ENCODE measurements at places on chromosomes 1 and 21.
A peak's percentile ranks its signal among the peaks of the same experiment; 100 is the strongest.

- peak; percentile 20 for DNase-seq
These were observed 110.4 kb downstream of the SYT2 start for GRCh38 chr1:202599669-202600431.

- peak; percentile 90 for DNase-seq
These were observed 34.8 kb downstream of the KCNQ4 start for GRCh38 chr1:40818264-40818961.

DNA sequence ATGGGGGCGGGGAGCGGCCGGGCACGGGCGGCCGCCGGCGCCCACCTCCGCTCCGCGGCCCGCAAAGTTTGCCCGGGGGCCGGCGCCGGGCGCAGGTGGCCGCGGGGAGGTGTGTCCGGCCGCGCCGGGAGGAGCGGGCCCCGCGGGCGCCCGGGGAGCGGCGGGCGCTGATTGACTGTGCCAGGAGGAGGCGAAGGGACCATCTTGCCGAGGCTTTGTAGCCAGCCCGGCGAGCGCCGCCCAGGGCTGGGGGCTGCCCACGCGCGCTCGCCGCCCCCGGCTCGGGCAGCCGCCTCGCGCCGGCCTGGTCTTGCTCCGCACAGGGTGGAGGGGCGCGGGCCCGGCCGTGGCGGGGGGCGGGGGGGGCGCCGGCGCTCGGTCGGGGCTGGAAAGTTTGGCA, 432 bp downstream of the EPHB2 start:
- DNase-seq = no peak

DNA sequence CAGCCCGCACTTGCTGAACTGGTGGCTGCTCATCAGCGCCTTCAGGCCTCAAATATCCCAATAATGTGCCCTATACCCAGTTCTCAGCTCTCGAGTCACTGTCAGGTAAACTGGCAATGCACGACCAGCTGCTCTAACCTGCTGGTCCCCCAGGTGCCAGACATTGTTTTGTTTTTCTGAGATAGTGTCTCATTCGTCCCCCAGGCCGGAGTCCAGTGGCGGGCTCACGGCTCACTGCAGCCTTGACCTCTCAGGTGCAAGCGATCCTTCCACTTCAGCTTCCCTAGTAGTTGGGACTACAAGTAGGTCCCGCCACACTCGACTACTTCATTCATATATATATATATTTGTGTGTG, 1.0 kb upstream of the NADK start:
- no peak for DNase-seq

GRCh38 chr21:45111703-45112102, 37.3 kb downstream of the ADARB1 start:
- DNase-seq = no peak

- DNase-seq = no peak
These were observed 45.9 kb downstream of the BARHL2 start for GRCh38 chr1:90671251-90671650.

DNA sequence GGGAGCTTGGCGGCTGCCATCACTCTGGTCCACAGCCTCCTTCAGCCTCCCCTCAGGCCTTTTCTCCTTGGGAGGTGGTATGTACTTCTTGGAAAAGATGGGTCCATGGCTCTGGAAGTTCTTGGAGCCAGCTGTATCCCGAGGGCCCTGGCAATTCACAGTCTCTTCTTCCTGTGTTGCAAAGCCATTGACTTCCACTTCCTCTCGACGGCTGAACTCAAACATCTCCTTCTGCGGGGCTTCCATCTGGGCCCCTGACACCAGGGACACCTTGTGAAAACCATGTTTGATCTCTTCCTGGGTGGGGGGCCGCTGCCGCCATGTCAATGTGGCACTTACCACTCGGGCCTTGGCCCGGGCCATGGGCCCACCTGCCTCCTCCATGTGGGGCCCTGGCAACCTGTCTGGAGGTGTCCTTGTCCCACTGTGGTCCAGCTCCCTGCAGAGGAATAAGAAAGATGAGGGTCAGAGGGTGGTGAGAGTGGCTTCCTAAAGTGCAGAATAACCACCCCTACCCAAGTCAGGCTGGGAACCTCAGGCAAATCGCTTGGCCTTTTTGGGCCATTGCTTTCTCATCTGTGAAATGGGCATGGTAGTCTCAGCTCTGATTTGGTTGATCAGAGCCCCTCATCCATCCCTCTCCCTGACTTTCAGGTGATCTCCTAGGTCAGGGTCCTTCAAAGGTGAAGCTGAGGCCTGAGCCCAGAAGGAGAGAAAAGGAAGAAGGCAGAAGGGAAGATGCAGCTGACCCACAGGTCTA, 7.5 kb downstream of the CRYBG2 start:
- no peak for DNase-seq

DNA sequence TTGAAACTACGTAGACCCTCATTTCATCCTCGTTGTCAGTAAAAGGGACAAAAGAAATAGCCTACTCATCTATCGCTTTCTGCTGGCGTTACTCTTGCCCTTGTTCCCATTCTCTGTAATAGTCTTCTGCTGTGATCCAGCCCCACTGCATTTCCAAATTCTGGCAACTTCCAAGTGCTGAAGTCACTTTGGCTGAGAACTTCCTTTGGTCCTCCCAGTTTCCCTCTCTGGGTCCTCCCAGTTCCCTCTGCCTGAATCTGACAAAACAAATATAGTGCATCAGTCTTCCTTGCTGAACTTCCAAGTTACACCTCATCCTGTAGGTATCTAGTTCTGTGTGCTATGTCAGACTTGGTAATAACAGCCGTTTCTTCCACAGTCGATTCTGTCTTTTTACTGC, 47.0 kb upstream of the PLA2G4A start:
- no peak for DNase-seq

DNA sequence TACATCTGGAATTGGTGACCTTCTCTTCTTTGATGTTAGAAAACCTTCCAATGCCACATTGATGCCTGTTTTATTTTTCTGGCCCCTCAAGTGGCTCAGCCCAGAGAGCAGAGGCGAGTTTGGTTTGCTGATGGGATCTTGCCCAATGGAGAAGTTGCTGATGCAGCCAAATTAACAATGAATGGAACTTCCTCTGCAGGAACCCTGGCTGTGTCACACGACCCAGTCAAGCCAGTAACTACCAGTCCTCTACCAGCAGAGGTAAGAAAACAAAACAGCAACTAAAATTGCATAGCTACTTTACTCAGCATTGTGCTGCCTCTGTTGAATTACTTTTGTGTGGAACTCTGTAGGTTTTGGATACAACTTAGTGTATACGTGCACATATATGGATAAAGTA, 97.6 kb downstream of the CC2D1B start:
- no peak for DNase-seq

GRCh38 chr1:217369271-217369981, 261.5 kb downstream of the GPATCH2 start:
- DNase-seq = no peak

DNA sequence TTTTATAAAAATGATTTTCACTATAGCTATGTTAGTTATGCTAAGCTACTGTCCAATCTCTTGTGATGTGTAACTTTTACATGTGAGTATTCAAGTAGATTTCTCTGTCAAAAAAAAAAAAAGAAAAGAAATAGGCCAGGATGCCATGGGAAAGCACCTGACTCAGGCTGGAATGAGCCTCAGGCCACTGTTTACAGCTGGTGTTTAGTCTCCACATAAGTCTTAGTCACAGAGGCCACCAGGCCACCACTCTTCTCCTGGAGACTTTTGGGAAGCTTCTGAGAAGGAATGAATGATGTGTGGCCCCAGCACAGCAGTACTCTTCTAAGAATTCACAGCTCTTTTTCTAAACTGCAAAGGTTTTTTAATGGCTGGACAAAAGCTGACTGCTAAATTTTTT, 48.9 kb downstream of the CHML start:
- DNase-seq = no peak

GRCh38 chr1:200556002-200556401, 64.5 kb downstream of the KIF14 start:
- DNase-seq = no peak

DNA sequence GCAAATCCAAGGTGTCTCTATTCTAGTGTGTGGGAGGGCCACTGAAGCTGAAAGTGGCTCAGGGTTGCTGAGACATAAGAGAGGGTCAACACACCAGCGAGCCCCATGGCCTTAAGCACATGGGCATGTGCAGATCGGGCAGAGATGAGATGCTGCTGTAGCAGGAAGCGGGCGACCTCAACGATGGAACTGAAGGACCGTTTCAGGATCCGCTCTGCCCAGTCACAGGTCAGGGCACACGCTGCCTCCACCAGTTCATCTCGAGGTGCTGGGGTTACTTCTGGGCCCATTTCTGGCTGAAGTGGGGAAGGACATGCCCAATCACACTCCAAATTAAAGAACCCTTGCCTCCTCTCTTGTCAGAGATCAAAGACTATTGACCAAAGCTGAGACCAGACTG, 3.5 kb downstream of the RFX5 start:
- no peak for DNase-seq

- DNase-seq = no peak
These were observed 16.2 kb downstream of the LAPTM5 start for GRCh38 chr1:30741239-30741894.

- DNase-seq = no peak
These were observed 38.6 kb downstream of the BRINP2 start for GRCh38 chr1:177209357-177209756.

GRCh38 chr1:152225678-152226077, 1.7 kb upstream of the HRNR start:
- DNase-seq = no peak

GRCh38 chr21:45788198-45788597, 144.7 kb downstream of the PCBP3 start:
- no peak for DNase-seq

- DNase-seq = no peak
These were observed 14.4 kb downstream of the HLX start for GRCh38 chr1:220893701-220894024.

GRCh38 chr1:27624467-27625178, 10.4 kb downstream of the FGR start:
- no peak for DNase-seq

GRCh38 chr1:8351693-8352470, 34.0 kb downstream of the SLC45A1 start:
- DNase-seq = peak; percentile 14

Data from CD4-positive, alpha-beta T cell treated with Interferon alpha-2 for 1 hour (primary cell).